ENCODE measurements at places on chromosomes 12 and 14.

DNA sequence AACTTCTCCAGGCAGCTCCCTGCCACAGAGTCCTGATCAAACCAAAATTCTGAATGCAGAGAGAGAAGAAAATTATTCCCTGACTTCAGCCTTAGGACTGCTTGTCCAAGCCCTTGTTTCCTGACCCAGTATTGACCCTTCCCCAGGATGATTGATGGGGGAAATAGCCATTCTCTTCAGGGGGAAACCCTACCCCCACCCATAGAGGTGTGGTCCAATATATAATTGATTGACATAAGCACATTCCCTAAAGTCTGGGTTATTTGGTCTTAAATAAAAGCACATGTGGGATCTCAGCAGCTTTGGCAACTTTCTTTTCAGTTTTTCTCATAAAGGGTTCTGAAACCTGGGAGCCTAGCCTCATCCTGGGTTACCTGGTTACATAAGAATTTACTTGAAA lies 201.2 kb upstream of the DDHD1 start:
- DNase-seq, result no peak

DNA sequence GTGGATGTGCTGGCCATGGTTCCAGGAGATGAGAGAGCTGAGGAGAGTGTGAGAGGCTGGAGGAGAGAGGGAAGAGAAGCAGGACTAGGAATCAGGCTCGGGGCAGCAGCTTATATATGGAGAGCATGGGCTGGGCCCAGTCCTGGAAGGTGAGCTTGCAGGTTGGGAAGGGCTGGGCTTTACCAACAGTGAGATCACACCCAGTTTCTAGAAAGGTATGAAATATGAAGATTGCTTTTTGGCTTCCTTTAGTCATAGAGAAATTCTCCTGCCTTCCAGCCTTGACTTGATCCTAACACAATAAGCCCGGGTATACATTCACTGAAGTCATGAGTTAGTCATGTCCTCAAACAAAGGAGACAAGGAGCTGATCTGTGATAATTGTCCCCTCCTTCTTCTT lies at the start of gene KRT6A:
Gene KRT6A, minus strand, starts transcription at position 86 of the 400 bp plus-strand sequence. Its CDS starts 69 bp downstream, at position 17.
- DNase-seq, result no peak

- no peak for DNase-seq
Measured at GRCh38 chr14:23446291-23446851, 10.9 kb upstream of the MYH7 start.

DNA sequence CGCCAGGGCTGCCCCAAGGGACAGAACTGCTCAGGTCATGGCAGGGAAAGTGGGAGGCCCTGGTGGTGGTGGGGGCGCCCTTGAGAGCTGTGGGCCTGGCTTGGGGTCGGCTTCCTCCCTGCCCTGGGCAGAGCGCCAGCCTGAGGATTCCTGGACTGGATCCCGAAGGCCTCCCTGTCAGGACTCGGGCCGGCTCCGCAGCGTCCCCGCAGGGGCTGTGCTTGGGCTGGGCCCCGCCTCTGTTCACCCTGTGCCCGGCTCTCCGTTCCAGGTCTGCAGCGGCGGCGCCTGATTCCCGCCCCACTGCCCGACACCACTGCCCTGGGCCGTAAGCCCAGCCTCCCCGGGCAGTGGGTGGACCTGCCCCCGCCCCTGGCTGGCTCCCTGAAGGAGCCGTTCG lies 39.9 kb downstream of the KIF26A start:
- DNase-seq, result no peak

DNA sequence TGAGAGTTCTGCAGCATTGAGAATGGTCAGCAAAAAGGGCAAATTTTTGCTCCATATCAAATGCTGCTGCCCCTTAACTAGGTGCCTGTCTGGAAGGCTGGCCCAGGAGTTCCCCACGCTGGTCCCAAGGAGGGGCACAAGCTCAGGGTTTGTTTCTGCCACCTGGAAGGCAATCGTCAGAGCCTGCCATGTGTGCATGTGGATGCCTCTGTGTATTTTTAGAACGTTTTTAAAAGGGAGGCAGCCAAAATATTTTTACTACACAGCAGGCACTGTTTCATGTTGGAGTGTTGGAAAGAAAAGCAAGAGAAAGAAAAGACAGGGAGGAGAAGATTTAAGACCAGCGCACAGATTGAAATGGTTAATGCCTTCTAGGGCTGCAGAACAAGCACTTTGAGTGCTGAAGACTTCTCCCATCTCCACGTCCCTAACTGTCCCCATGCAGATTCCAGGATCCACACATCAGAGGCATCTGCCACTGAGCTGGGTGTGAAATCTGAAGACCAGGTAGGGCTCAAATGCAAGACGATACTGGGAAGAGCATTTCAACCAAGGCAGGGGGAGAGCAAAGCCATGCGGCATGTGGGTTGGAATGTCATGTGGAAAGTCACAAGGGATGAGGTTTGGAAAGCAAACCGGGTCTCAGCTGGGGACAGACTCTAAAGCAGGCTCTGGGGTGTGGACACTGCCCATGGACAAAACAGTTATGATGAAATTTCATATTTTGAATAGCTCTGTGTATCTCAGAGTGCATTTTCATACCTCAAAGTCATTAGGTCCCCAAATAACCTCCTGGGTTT lies 557.2 kb downstream of the BCL11B start:
- no peak for DNase-seq

DNA sequence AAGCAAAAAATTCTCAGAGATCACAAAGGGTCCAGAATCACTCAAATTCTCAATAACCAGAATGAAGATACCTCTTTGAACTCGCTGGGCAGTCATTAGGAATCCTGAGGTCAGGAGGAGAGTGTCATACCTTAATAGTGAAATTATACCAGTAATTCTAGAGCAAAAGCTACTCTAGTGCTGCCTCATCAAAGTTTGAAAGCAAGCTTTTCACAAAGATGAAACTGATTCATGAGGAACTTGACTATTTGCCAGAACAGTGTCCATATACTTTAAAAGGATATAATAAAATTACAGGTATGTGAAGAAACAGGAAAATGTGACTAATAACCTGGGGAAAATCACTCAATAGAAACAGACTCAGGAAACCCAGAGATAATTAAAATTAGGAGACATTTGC lies 44.5 kb downstream of the EML5 start:
- no peak for DNase-seq

DNA sequence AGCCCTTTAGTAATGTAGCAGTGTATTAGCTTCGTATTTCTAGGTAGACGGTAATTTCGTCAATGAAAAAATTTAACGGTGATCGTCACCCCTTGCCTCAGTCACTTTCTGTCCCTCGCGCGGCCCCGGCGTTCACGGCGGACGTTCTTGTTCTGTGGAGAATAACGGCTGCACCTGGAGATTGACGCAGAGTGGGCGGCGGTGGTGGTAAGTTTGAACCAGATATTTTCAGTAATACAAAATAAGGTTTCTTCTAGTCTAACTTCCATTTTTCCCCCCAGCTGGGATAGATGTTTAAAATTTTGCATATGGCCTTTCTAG lies 341 bp downstream of the ZNF10 start:
- DNase-seq, result no peak

DNA sequence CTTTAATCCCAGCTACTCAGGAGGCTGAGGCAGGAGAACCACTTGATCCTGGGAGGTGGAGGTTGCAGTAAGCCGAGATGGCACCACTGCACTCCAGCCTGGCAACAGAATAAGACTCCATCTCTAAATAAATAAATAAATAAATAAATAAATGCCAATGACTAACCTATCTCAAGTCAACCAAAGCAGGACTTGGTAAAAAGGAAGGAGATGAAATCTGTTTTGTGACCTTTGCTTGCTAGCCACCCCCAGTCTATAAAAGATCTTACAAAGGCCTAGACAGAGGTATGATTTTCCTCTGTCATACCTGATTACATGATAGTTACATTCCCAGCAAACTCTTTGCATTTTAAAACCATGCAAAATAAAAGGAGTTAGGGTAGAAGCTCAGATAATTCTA lies 13.5 kb upstream of the METTL17 start:
- no peak for DNase-seq

DNA sequence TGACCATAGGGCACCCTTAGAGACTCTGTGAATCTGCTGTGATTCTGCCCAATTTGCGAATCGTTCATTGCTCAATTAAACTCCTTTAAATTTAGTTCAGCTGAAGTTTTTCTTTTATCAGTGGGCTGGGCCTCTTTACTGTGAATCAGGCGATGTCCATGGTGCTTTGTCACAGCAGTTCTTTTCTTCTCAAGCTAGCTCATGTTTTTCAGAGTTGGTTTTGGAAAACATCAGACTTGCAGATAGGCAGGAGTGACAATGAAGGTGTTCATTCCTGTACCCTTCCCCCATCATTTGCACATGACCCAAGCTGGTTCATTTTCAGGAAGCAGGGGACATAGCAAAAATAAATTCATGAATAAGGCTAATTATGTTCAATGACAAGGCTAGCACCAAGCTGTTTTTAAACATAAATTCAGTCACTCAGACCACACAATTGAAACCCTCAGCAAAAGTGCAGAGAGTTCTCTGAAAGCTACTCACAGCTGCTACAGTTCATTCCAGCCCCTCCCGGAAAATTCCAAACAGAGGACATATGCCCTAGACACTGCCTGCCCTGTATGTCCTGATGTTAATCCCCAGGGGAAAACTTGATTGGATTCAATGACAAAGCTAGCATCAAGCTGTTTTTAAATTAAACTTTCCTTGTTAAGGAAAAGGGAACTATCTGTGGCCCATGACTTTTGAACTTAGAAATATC lies 383.3 kb downstream of the C12orf75 start:
- DNase-seq, result no peak

- no peak for DNase-seq
Measured at GRCh38 chr12:112314981-112315380, 67.2 kb downstream of the HECTD4 start.

DNA sequence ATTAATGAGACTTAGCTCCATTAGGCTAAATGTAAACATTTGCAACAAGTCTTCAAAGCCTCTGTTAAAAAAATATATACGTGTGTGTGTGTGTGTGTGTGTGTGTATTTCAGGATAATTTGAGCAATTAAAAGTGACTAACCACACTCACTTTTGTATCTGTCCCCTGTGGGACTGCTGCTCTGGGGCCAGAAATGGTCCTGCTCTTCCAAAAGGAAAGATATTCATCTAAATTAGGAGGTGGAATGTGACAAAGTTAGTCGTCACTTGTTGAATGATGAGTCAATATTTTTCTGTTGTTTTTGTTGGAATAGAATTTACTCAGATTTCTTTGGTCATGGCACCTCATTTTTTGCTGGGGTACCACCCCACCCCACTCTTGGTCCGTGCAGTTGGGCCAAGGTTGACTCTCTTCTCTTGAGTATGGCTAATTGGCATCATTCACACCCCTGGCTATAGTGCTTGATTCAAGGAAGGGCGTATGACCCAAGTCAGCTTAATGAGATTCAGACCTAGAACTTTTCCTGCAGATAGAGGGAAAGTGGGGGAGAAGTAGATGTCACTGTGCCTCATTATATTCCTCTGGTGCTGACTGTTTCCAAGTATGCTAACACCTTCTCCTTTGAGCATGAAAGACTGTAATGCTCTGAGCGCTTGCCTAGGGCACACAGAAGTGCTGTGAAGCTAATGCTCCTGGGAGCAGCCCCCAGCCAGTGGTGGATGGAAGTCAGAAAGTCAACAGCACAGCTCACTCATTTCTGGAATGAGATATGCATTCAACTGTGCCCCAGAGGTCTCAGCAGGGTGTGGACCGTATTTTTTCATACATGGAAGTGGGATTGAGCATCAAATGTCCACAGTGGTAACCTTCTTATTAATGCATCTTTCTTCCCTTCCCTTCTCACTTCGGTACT lies 577.0 kb upstream of the TBX3 start:
- no peak for DNase-seq

All from NCI-H187 treated with DMSO at 0.1 percent for 48 hours (cell line).